ENCODE measurements at places on chromosomes 2 and 18.

GRCh38 chr2:212990697-212991096 is 160.7 kb downstream of the IKZF2 start:
- no peak for DNase-seq

- DNase-seq = no peak
These were observed 56.4 kb upstream of the ITGA6 start for GRCh38 chr2:172370821-172371455.

DNA sequence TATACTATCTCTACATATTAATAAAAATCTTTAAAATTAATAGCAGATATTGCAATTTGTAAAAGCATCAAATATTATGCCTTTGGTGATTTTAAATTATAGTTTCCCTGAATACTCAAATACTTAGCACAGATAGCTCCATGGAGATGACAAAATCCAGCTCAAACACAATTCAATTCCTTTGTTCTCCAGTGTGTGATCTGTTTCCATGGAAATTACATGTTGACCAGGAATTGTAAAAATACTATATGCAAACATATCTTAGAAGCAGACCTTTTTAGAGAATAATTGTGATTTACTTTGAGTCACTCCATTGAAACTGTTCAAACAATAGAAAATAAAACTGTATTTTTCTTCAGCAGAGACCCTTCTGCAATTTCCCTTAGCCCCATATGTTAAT is 68.3 kb downstream of the FAM161A start:
- no peak for DNase-seq

GRCh38 chr2:239267288-239267951 is 133.4 kb downstream of the HDAC4 start:
- peak; percentile 83 for DNase-seq

DNA sequence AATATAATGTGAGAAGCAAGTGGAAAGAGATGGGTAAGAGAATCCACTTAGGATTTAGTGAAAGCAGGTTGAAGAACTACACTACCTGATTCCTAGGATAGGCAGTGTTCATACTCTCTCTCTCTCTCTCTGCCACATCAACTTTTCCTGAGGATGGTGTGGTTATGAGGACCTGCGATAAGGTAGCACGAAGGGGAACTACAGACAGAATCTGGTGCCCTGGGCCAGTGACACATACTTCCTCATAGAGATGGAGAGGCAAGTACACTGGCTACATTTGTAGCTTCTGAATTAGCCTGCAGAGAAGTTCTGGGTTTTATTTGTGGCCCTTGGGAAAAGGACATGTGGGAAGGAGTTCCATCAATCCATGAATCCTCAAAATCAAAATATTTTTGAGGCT is 44.5 kb downstream of the PTH2R start:
- no peak for DNase-seq

DNA sequence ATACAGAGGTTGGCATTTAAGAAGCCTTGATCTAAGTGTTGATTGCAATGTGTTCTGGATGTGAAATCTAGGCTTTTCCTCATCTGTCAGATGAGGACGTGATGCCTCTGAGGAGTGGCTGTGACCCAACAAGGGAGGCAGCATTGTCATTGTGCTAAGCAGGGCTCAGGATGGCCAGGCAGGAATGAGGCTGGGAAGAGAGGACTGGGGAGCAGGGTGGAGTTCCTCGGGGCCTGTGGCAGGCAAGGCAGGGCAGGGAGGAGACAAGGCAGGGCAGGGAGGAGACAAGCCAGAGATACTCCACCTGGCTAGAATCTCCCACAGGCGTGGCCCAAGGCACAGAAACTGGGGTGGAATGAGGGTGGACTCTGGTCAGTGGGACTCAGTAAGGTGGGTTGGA is 116.6 kb downstream of the RPIA start:
- DNase-seq = no peak

DNA sequence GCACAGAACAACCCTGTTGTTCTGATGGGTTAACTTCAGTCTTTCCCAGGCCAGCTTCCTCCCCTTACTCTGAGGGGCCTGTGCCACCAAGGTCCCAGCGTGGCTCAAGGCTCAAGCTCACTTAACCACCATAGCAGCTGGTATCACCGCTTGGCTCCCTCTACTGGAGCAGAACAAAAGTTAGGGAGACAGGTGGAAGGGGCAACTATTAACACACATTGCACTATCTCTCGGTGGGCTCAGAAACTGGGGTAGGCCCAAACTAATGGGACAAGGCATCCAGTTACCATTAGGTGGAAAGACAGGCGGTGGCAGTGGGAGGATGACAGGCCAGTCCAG is 88.7 kb upstream of the ATL2 start:
- DNase-seq = no peak

GRCh38 chr2:112339986-112340385 is 64.6 kb downstream of the ZC3H6 start:
- no peak for DNase-seq

- DNase-seq = no peak
These were observed 50.3 kb downstream of the SS18 start for GRCh38 chr18:26040051-26040656.

DNA sequence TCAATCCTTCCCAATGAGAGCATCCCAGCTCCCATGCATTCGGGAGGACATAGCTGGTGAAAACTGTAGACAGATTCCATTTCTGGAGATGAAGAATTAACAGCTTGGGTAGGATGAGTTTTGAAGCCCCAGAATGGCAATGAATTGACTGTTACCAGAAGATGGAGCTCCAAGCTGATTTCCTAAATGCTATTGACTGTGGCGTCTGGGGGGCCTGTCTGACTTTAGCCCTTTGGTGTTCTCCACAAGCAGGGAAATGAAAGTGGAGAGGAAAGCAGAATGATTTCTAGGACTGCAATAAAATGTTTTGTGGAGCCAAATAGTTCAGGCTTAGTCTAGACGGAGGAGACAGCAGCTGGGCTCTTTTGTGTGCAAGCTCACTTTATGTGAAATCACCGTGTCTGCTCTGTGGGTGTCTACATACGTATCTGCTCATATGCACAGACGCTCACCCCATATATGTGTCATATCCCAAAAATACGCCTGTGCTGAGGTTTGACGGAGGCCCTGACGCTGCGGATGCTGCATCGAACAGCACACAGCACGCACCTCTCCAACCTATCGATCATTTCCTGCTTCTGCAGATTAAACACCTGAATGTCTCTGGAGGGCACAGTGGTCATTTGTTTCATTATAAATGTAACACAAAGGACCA is 166.4 kb upstream of the PXDN start:
- DNase-seq = no peak

DNA sequence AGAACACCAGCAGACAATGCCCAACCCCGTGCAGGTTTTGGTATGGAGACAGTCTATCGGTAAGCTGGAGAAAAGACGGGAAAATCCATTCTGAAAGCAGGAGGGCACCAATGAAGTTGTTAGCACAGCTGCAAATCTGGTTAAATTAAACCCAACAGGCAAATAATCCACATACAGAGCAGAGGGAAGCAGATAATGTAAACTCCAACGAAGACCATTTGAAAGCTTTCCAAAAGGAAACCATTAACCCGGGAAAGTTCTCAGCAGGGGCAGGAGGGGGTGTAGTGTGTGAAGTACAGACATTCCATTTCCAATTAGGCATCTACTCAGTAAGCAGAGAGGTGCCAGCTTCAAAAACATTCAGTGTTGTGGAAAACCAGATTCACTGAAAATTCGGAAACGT is 10.3 kb downstream of the EDAR start:
- no peak for DNase-seq

GRCh38 chr2:37698931-37699481 is 27.6 kb upstream of the CDC42EP3 start:
- no peak for DNase-seq

- DNase-seq = no peak
These were observed 504.5 kb upstream of the VRK2 start for GRCh38 chr2:57542081-57542480.

DNA sequence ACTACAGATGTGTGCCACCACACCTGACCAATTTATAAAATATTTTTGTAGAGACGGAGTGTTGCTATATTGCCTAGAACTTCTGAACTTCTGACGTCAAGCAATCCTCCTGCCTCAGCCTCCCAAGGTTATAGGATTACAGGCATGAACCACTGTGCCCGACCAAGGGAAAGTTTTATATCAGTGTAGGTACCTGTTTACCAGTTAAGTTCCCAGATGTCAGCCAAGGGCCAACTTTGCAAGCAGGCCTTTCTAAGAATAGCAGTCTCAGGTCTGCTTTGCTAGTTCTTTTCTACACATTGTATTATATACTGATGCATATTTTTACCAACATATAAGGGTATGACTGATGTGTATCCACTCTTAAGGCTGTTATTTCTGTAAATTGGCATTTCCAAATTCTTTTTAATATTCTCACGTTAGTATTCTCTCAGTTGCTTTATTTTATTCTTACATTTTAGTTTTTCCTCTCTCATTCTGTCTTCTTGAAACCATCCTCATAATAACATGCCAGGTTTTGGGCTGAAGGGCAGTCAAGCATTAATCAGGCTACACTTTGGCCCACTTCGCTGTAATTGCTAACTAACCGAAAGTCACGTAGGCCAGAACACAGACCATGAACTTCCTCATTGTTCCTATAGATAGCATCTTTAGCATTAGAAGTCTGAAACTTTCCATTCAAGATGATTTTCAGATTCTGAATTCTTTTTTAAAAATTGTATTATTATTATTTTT is 25.0 kb upstream of the CXXC1 start:
- no peak for DNase-seq

DNA sequence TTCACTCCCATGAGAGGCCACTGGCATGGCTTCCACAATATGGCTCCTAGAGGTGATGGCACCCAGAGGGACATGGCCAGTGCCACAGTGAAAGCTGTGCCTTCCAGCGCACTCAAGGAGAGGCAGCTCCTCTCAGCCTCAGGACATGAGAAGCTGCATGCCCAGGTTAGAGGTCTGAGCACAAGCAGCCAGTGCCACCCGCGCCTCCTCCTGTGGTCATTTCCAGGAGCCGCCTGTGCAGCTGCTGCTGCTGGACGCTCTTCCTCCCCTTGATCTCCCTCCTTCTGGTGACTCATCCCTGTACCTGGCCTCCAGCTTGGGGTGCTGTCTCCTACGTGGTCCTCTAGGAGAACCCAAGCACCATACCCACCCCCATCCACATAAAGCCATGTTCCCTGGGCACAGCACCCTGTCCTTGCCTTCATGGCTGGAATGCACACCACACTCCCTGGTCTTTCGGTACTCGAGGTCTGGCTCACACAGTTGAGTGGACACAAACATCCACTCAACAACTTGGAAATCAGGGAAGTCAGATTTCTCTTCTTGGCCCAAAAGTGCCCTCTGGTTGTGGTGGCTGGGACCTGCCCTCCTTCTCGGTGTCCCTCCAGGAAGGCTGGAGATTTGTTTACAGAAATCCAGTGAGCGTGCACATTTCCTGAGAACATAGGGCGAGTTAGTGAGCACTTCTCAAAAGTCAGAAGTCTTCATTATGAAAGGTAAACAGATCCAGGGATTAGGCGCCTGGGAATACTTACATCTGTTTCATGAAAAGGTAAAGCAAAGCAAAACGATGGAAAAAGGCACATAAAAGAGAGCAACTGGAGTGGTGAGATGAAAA is 96.7 kb downstream of the EIPR1 start:
- no peak for DNase-seq

- DNase-seq = no peak
These were observed 258.7 kb upstream of the HS6ST1 start for GRCh38 chr2:128577141-128577930.

- DNase-seq = no peak
These were observed 5.0 kb downstream of the FBLN7 start for GRCh38 chr2:112143150-112143549.

DNA sequence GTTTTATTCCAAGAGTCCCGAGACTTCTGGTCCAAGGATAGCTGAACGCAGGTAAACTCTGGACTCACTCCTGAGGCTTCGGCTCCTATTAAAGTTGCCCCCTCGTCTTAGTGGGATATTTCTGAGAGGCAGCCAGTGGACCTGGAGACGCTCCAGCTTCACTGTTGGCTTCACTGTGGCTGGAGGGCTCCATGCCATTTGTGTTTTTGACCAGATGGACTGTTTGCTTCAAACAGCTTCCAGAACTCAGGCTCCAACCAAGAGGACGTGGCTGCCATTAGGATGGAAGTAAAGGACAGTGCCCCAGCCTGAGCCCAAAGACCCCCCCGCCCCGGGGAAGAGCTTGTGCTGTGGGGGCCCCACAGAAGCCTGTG is 94.4 kb upstream of the LDAH start:
- DNase-seq = no peak

GRCh38 chr2:3456125-3456524 is 63.2 kb downstream of the ADI1 start:
- DNase-seq = no peak

- no peak for DNase-seq
These were observed 1022.4 kb downstream of the TMEM182 start for GRCh38 chr2:103784261-103784660.

DNA sequence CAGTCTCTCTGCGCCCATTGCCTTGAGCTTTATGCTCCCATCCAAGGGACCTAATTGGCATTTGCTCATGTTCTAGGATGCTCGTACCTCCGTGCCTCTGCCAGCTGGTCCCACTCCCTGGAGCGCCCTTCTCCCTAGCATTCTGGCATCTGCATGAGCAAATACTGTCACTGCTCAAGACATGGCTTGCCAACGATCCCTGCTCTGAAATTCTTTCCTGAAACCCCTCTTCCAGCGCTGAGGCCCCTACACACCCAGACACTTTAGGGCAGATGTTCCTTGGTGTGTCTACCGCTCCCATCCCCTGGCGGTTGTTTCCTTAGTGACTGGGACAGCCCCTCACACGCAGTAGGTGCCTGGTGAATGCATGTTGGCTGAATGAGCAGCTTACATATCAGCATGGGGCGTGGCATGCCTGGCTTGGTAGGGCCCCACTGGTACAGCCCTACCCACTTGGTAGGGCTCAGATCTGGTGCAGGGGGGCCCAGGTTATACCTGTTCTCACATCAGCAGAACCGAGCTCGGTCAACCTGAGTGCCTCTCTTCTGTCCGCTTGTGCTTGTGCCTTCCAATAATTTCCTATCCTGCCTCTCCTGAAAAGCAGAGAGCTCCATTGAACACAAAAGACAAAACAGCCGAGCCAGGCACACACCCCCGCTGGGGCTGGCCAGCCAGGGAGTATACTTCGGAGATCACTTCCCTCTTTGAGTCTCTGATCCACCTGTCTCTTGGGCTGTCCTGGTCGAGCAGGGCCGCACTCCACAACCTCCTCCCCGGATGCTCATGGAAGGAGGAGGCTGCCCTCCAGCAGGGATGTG is 59.2 kb downstream of the INHBB start:
- no peak for DNase-seq

DNA sequence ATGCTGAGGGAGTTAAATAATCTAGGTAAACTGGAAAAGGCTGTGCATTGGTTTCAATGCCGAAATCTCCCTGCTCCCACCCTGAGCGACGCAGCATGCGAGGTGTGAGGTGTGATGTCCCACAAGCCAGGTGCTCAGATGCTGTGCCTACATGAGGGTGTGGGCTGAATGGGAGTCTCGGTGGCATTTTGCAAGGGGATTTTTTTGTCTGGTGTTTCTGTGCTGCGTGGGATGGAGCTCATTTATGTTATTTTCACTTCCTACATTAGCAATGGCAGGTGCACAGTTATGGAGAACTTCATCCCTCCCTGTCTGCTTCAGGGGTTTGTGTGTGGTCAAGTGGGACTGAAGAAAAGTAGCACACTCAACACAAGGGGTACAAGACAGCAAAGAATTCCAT is 110.2 kb upstream of the CCDC68 start:
- DNase-seq = no peak

GRCh38 chr18:44025421-44025820 is 655.3 kb upstream of the SETBP1 start:
- no peak for DNase-seq

Data from stimulated activated CD8-positive, alpha-beta memory T cell treated with anti-CD3 and anti-CD28 coated beads, Interleukin-12 subunit alpha, Interleukin-12 subunit beta, amount 100 ng/mL, for 4 hours (primary cell).